Muscle of leg (tissue), 16 donors: ENCODE measurements at places on chromosomes 7 and 10. TPM values are rescaled to one million over a fixed set of nuclear protein-coding genes. Genes with fewer than 3 reads are reported as not detected.

The GOT1 gene
- 43.4 TPM for polyA plus RNA-seq

- H3K4me3 ChIP-seq, result no peak overlapping the region
- H3K27ac ChIP-seq, result no peak overlapping the region
- H3K36me3 ChIP-seq, result no peaks in the 10 kb centered on the region
- no peaks in the 10 kb centered on the region for H3K27me3 ChIP-seq
- H3K4me1 ChIP-seq, result no peaks in the 10 kb centered on the region
These were observed 772.3 kb upstream of the GHITM start for GRCh38 chr10:83367036-83367435.

The TUBB8 gene
- 0.41 TPM for polyA plus RNA-seq

GRCh38 chr10:60282771-60283353 is 106.8 kb downstream of the ANK3 start:
- no peaks in the 10 kb centered on the region for H3K36me3 ChIP-seq
- no peak overlapping the region for H3K4me3 ChIP-seq
- H3K27me3 ChIP-seq, result no peaks in the 10 kb centered on the region
- DNase-seq, result no peak
- no peaks in the 10 kb centered on the region for H3K4me1 ChIP-seq
- H3K27ac ChIP-seq, result no peak overlapping the region

The DNAJC9 gene
- 23.6 TPM for polyA plus RNA-seq

DNA sequence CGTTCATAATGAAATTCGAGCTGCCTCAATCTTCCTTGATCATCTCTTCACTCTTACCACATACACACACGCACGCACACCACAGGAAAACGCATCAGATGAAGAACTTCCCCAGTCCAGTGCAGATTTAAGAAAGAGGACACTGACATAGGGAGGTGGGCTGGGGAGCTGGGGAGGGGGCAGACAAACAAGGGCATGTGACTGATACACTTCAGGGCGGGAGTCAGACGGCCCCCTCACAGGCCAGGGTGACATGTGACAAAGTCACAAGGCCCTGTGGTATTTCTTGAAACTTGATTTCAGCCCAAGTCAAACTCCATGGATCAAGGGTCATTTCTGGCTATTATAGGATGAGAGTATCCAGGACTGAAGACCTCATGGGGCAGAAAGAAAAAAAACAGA is 82.6 kb downstream of the KCNMA1 start:
- H3K4me3 ChIP-seq, result no peak overlapping the region
- H3K4me1 ChIP-seq, result peaks cover 9% of the 10 kb centered on the region
- H3K27ac ChIP-seq, result no peak overlapping the region
- H3K36me3 ChIP-seq, result no peaks in the 10 kb centered on the region

DNA sequence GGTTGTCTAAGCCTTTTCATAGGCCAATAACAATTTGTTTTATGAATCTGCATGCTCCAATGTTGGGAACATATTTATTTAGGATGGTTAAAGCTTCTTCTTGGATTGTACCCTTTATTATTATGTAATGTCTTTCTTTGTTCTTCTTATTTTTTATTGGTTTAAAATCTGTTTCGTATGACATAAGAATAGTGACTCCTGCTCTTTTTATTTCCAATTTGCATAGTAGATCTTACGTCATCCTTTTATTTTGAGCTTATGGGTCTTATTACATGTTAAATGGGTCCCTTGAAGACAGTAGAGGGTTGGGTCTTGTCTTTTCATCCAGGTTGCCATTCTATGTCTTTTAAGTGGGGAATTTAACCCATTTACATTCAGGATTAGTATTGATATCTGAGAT is 561.9 kb upstream of the GHITM start:
- H3K27me3 ChIP-seq, result no peaks in the 10 kb centered on the region
- DNase-seq, result no peak
- H3K36me3 ChIP-seq, result no peaks in the 10 kb centered on the region
- no peak overlapping the region for H3K27ac ChIP-seq
- H3K4me3 ChIP-seq, result no peak overlapping the region

The ZNF735 gene
- polyA plus RNA-seq, result 0.13 TPM

The HDAC9 gene
- 11.9 TPM for polyA plus RNA-seq

DNA sequence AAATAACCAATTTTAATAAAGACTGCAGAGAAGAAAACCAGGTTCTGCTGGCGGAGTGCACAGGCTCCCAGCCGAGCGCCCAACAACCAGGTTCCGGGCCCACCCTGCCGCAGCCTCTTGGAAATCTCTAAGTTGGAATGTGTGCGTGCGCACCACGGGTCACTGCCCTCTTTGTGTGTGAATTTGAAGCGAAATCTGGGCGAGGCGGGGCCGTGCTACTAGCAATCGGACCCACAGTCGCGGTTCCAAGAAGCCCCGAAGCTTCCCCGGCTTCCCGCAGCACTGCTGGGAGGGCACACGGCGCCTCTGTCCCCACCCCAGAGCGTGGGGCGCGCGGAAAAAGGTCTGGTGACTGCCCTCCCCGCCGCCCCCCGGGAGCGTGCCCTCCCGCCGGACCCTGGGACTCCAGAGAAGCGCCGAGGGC is 666 bp upstream of the MAP3K8 start:
- peaks cover 4% of the 10 kb centered on the region for H3K36me3 ChIP-seq
- peaks cover 2% of the 10 kb centered on the region for H3K27me3 ChIP-seq
- H3K4me1 ChIP-seq, result peaks cover 42% of the 10 kb centered on the region
- H3K27ac ChIP-seq, result peak overlapping the region; percentile 97
- peak overlapping the region; percentile 90 for H3K4me3 ChIP-seq

DNA sequence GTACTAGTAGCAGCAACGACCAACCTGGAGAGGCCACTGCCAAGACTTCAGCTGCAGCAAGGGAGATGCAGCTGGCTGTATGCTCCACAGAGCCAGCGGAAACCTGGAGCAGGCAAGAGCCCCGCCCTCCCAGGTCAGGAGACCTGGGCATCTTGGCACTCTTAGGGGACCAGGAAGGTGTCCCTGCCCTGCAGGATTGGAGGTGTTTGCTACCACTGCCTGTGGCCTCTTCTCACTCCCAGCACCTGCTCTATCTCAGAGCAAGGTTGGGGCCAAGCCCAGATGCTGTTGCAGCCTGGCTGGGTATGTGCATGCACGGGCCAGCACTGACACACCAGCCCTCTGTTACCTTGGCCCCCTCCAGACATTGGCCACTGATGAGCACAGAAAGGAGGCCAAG is 1512.8 kb downstream of the REEP3 start:
- H3K27me3 ChIP-seq, result no peaks in the 10 kb centered on the region
- H3K36me3 ChIP-seq, result no peaks in the 10 kb centered on the region
- no peak overlapping the region for H3K27ac ChIP-seq
- DNase-seq, result no peak
- H3K4me1 ChIP-seq, result no peaks in the 10 kb centered on the region

GRCh38 chr10:24847112-24848070 is 105.0 kb downstream of the PRTFDC1 start:
- peak; percentile 86 for DNase-seq
- H3K4me3 ChIP-seq, result no peak overlapping the region
- H3K36me3 ChIP-seq, result no peaks in the 10 kb centered on the region
- H3K27ac ChIP-seq, result peak overlapping the region; percentile 65
- H3K4me1 ChIP-seq, result peaks cover 11% of the 10 kb centered on the region
- no peaks in the 10 kb centered on the region for H3K27me3 ChIP-seq

DNA sequence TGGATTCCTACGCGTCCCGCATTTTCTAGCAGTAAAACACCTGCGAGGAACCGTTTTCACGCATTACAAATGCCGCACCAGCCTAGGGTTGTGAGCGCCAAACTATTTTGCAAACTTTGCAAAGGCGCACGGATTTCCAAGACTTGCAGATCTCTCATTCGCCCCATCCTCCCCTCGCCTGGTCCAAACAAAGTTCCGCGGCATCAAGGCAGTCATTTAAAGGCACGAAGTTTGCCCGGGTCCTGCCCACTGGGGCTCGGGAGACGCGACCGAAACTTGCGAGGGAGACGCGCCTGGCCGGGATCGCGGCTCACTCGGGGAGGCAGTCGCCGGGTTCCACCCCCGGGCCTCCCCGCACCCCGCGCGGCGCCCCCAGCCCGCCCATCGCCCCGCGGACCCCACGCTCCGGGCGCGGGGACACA is 613 bp downstream of the USP6NL start:
- peak overlapping the region; percentile 55 for H3K27ac ChIP-seq
- no peaks in the 10 kb centered on the region for H3K36me3 ChIP-seq
- H3K4me3 ChIP-seq, result peak overlapping the region; percentile 69

DNA sequence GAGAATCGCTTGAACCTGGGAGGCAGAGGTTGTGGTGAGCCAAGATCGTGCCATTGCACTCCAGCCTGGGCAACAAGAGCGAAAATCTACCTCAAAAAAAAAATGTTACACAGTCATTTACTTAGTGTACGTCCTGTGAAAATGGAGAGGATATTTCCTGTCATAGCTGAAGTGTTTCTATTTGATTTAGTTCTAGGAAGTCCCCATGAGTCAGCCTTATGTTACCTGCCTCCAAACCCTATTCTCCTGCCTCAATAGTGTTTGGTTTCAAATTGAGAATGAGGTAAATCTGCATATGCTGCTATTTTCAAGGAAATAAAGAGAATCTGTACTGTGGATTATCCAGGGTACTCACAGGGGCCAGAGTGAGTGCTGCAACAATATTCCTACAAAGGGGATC is 1284.5 kb upstream of the AUTS2 start:
- no peaks in the 10 kb centered on the region for H3K36me3 ChIP-seq
- DNase-seq, result no peak
- H3K4me3 ChIP-seq, result no peak overlapping the region
- H3K27ac ChIP-seq, result no peak overlapping the region
- H3K4me1 ChIP-seq, result peaks cover 3% of the 10 kb centered on the region
- H3K27me3 ChIP-seq, result no peaks in the 10 kb centered on the region

- H3K4me3 ChIP-seq, result no peak overlapping the region
- no peak for DNase-seq
- H3K36me3 ChIP-seq, result peaks cover 4% of the 10 kb centered on the region
- no peak overlapping the region for H3K27ac ChIP-seq
- H3K27me3 ChIP-seq, result no peaks in the 10 kb centered on the region
- H3K4me1 ChIP-seq, result peaks cover 3% of the 10 kb centered on the region
These were observed 194.8 kb downstream of the FANK1 start for GRCh38 chr10:126090911-126091728.

The ACBD7 gene
- polyA plus RNA-seq, result 1.7 TPM

- no peaks in the 10 kb centered on the region for H3K36me3 ChIP-seq
- no peak overlapping the region for H3K4me3 ChIP-seq
- H3K27ac ChIP-seq, result no peak overlapping the region
- H3K4me1 ChIP-seq, result no peaks in the 10 kb centered on the region
These were observed 354.2 kb upstream of the TMEM229A start for GRCh38 chr7:124387056-124387455.

The SUN3 gene
- not detected for polyA plus RNA-seq

DNA sequence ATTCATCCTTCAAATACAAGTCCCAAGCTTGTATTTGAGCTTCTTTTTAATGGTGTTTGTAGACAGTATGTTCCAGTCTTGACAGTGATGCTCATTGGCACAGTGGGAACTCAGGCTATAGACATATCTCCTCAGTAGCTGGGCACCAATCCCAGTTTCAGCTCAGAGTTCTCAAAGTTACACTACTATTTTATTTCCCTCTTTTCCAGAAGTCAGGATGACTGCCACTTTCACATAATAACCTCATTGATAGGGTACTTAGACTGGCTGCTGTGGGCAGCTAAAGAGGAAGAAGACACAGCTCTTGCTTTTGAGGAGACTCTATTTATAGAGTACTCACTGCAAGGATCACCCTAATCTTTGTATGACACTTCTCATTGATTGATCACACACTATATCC is 2.4 kb downstream of the GBF1 start:
- no peaks in the 10 kb centered on the region for H3K27me3 ChIP-seq
- no peak overlapping the region for H3K27ac ChIP-seq
- peaks cover 14% of the 10 kb centered on the region for H3K36me3 ChIP-seq
- DNase-seq, result no peak

The PPP1R9A gene
- 21.5 TPM for polyA plus RNA-seq

- no peaks in the 10 kb centered on the region for H3K27me3 ChIP-seq
- no peak overlapping the region for H3K4me3 ChIP-seq
- H3K4me1 ChIP-seq, result peaks cover 3% of the 10 kb centered on the region
- H3K36me3 ChIP-seq, result no peaks in the 10 kb centered on the region
These were observed 15.0 kb upstream of the AKR1B1 start for GRCh38 chr7:134473861-134474291.

The LIMK1 gene
- 16.5 TPM for polyA plus RNA-seq

The LRRN3 gene
- polyA plus RNA-seq, result 18.8 TPM

The PLPP4 gene
- polyA plus RNA-seq, result 0.28 TPM

DNA sequence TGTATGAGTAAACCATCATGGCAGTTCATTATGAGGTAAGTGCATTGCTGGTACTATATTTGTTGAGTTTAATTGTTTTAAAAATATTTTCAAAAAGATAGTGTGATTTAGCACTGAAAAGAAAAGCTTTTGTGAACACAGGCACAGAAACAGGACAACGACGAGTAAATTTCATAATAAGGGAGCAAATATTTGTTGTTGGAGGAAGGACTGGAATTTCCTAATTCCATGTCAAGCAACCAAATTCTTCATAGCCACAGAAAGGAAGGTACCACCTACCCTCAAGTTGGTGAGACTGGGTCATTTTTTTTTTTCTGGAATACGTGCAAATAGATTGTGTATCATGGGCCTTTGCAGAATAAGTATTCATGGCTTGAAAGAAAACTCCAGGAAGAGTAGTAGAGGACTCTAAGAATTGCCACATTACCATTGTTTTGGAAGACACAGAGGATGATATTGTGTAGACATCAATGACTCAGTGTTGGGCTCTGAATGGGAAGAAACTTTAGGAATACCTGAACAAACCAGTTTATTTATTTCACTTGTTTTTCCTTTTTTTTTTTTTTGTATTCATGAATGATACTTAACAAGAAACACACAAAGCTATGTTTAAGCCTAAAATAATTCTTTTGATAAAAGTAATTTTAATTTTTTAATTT is 7.8 kb downstream of the UBE2D4 start:
- DNase-seq, result no peak
- H3K4me3 ChIP-seq, result no peak overlapping the region
- H3K4me1 ChIP-seq, result no peaks in the 10 kb centered on the region
- no peaks in the 10 kb centered on the region for H3K27me3 ChIP-seq
- no peak overlapping the region for H3K27ac ChIP-seq

The CNPY1 gene
- not detected for polyA plus RNA-seq

DNA sequence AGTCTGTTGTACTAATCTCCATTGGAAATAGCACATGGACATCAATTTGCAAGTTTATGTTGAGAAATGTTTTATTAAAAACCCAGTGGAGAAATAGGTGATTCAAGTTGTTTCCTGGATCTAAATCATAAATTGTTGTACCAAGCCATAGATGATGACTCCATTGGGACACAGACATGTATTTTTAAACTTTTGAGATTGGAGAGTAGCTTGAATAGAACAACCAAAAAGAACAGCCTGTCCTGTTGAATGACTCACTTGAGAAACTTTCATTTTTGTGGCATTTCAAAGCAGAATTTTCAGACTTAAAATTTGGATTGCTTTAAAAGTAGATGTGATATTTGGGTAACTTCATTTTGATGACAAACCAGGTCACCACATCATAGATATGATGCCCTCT is 197.5 kb downstream of the GPAM start:
- no peaks in the 10 kb centered on the region for H3K27me3 ChIP-seq
- no peaks in the 10 kb centered on the region for H3K36me3 ChIP-seq
- no peak overlapping the region for H3K27ac ChIP-seq

DNA sequence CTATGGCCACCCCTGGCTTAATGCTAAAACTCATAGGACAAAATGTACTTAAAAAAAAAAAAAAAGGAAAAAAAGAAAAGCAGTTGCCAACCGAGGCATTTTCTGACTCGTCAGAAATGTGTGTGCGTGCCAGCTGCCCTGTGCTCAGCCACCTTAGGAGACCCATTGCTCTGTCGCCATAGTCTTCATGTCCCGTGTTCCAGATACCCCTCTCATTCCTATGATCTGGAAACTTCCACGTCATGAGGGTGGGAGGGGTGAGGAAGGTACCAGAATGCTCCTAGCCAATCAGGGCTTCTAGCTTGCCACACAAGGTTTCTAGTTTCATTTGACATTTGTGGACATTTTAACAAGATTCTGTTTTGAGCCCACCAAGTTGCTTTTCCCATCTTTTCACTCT is 212.9 kb downstream of the TCF7L2 start:
- H3K27me3 ChIP-seq, result no peaks in the 10 kb centered on the region
- H3K4me1 ChIP-seq, result peaks cover 4% of the 10 kb centered on the region
- no peak overlapping the region for H3K27ac ChIP-seq
